ENCODE measurements at places on chromosomes 13 and 19. TPM values are rescaled to one million over a fixed set of nuclear protein-coding genes. Genes with fewer than 3 reads are reported as not detected.

Gene APOC1
- total RNA-seq = 3.6 TPM

DNA sequence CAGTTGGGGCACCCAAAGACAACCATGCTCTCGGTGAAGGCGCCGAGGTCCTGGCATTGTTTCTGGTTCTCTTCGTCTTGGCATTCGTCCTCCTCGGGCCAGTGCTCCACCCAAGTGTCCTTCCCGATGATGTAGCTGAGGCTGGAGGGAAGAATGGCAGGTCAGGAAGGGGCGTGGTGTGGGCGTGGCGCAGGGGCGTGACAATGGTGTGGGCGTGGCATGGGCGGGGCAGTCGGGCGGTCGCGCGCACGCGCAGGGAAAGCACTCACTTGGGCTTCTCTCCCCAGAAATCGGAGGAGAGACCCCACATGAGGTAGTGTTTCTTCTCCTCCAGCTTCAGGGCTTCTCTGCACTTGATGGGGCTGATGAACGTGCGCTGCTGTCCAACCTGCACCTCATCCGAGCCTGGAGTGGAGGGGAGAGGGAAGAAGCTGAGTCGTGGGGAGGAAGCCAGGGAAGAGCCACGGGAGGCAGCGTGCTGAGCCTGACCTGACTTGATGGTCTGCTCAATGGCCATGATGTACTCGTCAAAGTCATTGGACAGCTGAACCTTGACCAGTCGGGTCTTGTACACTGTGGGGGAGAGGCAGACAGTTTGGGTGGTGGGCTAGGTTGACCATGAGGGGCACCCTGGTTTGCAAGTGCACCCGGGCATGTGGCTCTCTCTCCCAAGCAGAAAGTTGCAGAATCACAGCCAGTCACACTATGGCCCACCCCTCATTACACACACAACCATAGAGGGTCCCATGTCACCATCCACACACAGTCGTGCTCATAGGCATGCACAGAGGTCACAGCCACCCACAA, 8.1 kb upstream of the TNFSF14 start:
- DNase-seq = no peak

DNA sequence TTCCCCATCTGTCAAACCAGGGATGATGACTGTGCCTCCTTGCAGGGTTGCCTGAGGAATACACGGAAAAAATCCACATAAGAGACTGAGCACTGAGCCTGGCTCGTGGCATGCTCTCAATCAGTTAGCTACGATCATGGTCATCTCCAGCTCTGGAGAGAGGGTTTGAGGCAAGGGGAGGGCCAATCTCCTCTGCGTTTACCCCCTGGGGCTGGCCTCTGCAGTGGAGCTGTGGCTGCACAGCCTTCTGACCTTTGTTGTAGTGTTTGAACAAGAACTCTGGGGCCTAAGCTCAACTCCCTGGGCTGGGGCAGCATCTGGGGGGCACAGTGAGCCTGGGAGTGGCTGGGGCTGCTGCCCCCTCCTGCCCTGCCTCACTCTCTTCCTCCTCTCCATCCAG, 5.9 kb downstream of the LRRC4B start:
- DNase-seq = no peak

DNA sequence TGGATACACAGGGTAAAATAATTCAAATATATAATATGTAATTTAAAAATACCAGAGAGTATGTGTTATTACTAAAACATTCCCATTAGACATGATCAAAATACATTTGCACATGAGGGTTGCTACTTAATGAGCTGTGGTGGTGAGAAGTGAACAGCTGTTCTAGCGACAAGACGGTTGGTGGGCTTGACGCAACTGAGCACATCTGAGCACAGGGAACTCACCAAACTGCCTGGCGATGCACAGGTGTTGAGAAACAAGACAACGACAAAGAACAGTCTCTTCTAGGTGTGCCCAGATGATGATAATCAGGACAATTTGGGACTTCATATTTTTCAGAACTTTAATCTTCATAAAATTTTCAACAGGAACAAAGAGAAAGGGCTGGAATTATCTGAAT, 555.1 kb upstream of the SGCG start:
- DNase-seq = no peak
